ENCODE measurements at places on chromosomes 13 and 19.

- DNase-seq: no peak
Measured at GRCh38 chr19:57233207-57233606, 2.4 kb downstream of the AURKC start.

GRCh38 chr19:42121656-42122069, 10.6 kb downstream of the POU2F2 start:
- DNase-seq: peak; percentile 54

- no peak for DNase-seq
Measured at GRCh38 chr13:47454986-47455385, 546.1 kb downstream of the SUCLA2 start.

GRCh38 chr13:95267662-95268342, 33.4 kb downstream of the ABCC4 start:
- no peak for DNase-seq

DNA sequence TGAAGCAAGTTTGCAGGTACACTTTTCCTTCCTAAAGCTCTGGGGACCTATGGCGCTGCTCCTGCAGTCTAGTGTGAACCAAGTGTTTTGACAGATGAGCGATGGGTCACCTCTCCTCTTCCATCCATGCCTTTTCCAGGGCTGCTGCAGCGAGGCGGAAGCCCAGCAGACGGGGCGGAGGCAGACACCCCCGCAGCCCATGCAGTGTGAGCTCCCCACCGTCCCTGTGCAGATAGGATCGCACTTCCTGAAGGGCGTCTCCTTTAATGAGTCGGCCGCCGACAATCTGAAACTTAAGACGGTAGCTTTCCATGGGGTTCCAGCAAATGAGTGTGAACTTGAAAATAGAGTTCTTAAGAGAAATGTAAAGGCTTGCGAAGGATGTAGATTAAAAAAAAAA, 37.1 kb upstream of the GPI start:
- no peak for DNase-seq

GRCh38 chr13:29109987-29110386, 289.8 kb downstream of the MTUS2 start:
- DNase-seq: no peak

DNA sequence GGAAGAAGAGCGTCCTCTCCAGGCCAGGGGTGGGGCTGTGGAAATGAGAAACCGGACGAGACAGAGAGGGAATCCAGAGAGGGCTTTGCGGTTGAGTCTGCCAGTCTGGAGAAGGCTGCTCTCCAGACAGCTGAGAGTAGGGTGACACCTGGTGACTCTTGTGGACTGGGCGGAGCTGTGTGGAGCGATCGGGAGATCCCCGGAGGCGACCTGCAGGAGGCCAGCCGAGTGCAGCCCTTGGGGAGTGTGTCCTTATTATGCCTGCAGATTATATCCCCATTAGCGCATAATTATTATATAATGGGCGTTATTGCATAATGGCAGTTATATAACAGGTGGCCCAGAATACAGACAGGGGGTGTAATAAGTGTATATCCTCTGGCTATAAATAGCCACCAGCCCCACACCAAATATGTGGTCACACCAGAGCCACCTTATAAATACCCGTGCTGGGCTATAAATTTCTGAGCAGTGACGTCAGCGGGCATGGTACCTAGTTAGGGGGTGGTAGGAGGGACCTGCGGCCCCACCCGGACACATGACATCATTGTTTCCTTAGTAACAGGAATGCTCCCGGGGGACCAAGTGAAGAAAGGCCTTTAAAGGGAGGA, 41.2 kb downstream of the NFIX start:
- no peak for DNase-seq

- no peak for DNase-seq
Measured at GRCh38 chr13:44868397-44868796, 120.9 kb downstream of the NUFIP1 start.

GRCh38 chr19:9721861-9722260, 46.7 kb downstream of the ZNF846 start:
- DNase-seq: no peak

DNA sequence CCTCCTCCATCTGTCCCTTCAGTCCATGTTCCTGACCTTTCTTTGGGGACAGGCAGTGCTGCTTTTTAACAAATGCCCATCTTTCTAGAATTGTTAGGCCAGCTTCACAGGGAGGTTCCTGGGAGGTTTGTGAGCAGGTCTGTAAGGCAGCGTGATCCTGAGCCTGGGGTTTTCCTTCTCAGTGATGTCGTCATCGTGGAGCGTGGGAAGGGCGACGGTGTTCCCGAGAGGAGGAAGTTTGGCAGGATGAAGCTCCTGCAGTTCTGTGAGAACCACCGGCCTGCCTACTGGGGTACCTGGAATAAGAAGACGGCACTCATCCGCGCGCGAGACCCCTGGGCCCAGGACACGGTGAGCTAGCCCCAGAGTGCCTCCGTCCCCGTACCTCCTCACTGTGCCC, 26.8 kb downstream of the CHAF1A start:
- DNase-seq: no peak

DNA sequence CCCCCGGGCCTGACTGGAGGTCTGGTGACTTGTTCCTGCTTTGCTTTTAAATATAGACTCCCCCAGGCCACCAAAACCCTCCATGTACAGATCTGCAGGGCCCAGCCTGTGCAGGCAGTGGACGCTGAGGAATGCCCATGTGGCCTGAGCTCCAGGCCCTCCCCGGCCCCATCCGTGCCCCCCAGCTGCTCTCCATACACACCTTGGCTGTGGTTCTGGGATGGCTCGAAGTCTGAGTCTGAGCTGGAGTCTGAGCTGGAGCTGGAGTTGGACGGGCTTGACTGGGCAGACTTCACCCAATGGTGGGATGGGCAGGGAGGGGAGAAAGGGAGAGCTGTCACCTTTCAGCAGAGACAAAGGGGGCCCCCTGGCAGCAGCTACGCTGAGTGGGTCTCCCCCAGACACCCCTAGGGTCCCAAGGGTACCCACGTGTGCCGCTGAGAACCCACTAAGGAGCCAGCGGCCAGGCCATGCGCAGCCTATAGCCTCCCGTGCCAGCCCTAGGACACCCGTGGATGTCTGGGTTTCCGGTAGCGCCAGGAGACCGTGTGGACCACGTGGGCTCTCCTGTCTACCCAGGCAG, 61.9 kb downstream of the MLLT1 start:
- no peak for DNase-seq

DNA sequence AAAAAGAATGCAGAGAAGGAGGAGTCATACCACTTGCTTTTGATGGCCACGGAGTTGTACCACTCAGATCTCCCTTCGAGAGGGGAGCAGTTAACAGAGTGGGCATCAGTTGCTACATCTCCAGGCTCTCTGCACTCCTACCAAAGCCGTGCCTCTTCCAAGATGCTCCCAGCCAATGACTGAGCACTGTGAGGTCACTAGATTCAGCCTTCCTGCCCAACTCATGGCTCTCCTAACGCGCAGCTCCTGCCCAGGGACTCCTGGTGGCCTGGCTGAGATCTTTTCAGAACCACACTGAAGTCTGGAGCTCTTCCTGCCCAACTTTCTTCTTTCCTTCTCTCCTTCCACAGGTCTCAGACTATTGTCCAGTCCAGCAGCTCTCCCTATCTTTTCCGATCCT, 66.7 kb downstream of the LHFPL6 start:
- DNase-seq: no peak

DNA sequence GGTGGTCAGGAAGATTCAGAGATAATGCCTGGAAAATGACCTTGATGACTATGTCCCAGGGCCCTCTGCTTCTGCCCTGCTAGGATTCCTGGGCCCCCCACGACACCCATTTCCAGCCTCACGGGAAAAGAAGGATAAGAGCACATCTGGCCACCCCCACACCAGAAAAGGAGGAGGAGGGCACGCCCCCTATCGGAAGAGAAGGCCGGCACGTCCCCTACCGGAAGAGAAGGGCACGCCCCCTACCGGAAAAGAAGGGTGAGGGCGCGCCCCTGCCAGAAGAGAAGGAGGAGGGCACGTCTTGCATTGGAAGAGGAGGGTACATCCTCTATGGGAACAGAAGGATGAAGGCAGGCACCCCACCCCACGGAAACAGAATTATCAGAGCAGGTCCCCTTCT, 84.3 kb downstream of the IER2 start:
- DNase-seq: peak; percentile 41

DNA sequence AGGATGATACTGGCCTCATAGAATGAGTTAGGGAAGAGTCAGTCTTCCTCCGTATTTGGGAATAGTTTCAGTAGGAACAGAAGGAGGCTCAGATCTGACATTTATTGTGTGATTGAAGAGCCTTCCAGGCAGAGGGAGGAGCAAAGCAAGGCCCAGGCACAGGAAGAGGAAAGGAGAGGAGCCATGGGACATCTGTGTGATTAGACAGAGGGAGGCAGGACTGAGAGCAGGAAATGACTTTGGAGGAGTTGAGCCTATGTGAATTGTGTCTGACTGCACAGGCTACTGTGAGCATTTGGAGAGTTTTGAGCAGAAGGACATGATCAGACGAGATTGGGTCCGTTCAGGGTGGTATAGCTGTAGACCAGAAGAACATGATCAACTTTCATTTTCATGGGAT, 8.5 kb downstream of the SIGLEC7 start:
- no peak for DNase-seq

DNA sequence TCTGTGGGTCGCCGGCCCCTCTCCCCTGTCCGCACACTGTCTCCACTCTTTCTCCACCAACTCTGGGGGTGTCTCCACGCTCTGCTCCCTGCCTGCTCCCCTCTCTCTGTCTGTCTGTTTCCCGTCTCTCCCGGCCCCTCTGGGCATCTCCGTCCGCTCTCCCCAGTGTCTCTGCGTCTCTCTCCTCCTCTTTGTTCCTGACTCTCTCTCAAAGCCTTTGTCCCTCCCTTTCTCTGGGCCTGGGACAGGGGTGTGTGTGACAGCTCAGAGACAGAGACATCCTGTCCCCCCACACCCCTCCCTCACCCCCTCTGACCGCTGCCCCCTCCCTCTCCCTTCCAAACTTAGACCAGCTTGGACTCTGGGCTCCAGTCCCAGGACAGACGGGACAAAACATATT, 668 bp upstream of the SBK3 start:
- no peak for DNase-seq

- no peak for DNase-seq
Measured at GRCh38 chr13:52846567-52847321, 1.7 kb downstream of the PCDH8 start.

- no peak for DNase-seq
Measured at GRCh38 chr13:74922963-74923362, 559.0 kb downstream of the TBC1D4 start.
